ENCODE measurements at places on chromosomes 3 and 15. TPM values are rescaled to one million over a fixed set of nuclear protein-coding genes. Genes with fewer than 3 reads are reported as not detected.
A peak's percentile ranks its signal among the peaks of the same experiment; 100 is the strongest.

The GALNT15 gene
- total RNA-seq = not detected

The C3orf22 gene
- not detected for total RNA-seq

DNA sequence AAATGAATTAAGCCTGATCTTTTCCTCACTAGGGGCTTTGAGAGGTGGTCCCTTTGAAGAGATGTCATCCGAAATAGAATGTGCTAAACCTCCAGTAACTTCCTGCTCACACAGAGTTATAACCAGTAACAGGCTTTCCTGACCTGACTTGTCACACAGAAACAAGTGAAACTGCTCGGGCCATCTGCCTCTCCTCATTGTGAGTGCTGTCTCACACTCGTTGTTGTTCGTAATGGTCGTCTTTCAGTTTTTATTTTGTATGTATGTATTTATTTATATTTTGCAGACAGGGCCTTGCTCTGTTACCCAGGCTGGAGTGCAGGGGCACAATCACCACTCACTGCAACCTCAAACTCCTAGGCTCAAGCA is 24.0 kb downstream of the ACSBG1 start:
- H3K36me3 ChIP-seq = no peaks in the 10 kb centered on the region
- H3K27me3 ChIP-seq = peaks cover 4% of the 10 kb centered on the region
- DNase-seq = no peak
- H3K27ac ChIP-seq = no peak overlapping the region
- H3K4me3 ChIP-seq = no peak overlapping the region

DNA sequence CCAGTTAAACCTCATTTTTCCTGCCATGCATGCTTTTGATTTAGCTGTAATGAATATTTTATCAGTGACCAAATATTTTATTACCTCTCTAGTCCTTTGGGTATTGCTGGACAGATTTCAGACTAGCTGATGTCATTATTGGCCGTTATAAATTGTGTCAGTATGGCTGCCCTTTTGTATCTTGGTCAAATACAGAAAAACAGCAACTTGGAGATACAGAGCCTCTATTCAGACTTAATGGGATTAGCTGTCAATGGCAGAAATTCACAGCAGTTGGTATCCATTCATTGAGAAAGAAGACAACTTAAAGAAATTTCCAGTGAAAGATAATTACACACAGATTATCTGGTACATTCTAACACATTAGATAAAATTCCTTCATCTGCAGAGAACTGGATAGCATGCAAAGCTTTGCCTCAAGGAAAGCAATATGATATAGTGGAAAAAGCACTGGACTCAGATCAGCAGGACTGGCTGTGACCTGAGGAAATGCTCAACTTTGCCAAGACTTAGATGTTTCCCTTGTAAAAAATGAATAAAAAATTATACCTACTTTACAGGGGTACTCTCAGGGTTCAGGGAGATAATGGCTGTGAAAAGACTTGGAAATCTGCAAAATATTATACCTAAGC is 20.8 kb downstream of the COL6A6 start:
- peaks cover 7% of the 10 kb centered on the region for H3K27me3 ChIP-seq
- H3K4me3 ChIP-seq = no peak overlapping the region
- H3K36me3 ChIP-seq = no peaks in the 10 kb centered on the region
- H3K4me1 ChIP-seq = no peaks in the 10 kb centered on the region
- H3K27ac ChIP-seq = no peak overlapping the region
- no peak for DNase-seq

- peaks cover 2% of the 10 kb centered on the region for H3K27me3 ChIP-seq
- DNase-seq = no peak
- no peak overlapping the region for H3K4me3 ChIP-seq
- no peaks in the 10 kb centered on the region for H3K4me1 ChIP-seq
- H3K36me3 ChIP-seq = no peaks in the 10 kb centered on the region
- H3K27ac ChIP-seq = no peak overlapping the region
Observed at GRCh38 chr15:29695489-29696167, 126.6 kb downstream of the TJP1 start.

DNA sequence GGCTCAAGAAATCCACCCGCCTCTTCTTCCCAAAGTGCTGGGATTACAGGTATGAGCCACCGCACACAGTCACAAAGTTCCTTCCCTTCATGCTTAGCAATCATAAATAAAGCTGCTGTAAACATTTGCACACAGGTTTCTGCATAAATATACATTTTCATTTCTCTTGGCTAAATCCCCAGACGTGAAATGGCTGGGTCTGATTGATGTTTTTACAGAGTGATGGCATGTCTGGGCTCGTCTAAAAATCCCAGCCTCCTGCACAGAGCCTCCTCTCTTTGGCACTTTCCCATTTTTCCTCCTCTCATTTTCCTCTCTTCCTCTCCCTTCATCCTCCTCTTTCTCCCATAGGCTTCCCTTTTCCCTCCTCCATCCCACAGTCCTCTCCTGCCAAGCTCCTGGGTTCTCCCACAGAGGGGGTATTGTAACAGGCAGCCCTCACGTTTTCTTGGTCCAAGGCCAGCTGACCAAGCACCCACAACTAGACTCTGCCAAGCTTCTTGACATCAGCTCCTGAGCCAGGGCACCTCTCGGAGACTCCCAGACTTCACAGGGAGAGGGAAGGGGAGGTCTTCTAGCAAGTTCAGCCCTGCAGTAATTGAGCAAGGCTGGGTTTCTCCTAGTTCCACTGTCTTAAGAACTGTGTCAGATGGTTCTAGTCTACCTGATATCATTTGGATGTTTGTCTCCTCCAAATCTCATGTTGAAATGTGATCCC is 10.5 kb upstream of the PLA2G4E start:
- H3K36me3 ChIP-seq = no peaks in the 10 kb centered on the region
- peaks cover 10% of the 10 kb centered on the region for H3K4me1 ChIP-seq
- H3K27ac ChIP-seq = no peak overlapping the region
- H3K27me3 ChIP-seq = peaks cover 1% of the 10 kb centered on the region
- DNase-seq = no peak
- no peak overlapping the region for H3K4me3 ChIP-seq

GRCh38 chr3:122146466-122146865 is 37.0 kb upstream of the CASR start:
- H3K36me3 ChIP-seq = peaks cover 3% of the 10 kb centered on the region
- peaks cover 5% of the 10 kb centered on the region for H3K27me3 ChIP-seq
- H3K4me3 ChIP-seq = no peak overlapping the region
- peaks cover 25% of the 10 kb centered on the region for H3K4me1 ChIP-seq
- peak; percentile 87 for DNase-seq

The CP gene
- not detected for total RNA-seq

GRCh38 chr3:142374687-142375086 is 73.2 kb downstream of the XRN1 start:
- DNase-seq = no peak
- no peak overlapping the region for H3K27ac ChIP-seq
- peaks cover 10% of the 10 kb centered on the region for H3K36me3 ChIP-seq
- H3K27me3 ChIP-seq = no peaks in the 10 kb centered on the region

Measured in activated CD8-positive, alpha-beta T cell treated with anti-CD3 and anti-CD28 coated beads for 36 hours (primary cell).